ENCODE measurements at places on chromosomes 7 and 10.

DNA sequence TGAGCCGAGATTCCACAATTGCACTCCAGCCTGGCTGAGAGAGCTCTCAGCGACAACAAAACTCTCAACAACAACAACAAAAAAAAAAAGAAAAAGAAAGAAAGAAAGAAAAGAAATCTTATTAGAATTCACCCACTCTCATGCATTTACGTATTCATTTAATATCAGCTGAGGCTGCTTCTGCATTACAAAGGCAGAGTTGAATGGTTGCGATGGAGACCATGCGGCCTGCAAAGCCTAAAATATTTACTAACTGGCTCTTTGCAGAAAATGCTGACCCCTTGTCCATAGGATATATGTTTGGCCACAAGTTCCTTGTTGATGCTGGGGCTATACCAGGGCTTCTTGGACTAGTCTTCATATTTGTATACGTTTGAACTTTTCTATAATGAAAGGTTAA lies 109.4 kb downstream of the SPDYE5 start:
- DNase-seq = no peak

DNA sequence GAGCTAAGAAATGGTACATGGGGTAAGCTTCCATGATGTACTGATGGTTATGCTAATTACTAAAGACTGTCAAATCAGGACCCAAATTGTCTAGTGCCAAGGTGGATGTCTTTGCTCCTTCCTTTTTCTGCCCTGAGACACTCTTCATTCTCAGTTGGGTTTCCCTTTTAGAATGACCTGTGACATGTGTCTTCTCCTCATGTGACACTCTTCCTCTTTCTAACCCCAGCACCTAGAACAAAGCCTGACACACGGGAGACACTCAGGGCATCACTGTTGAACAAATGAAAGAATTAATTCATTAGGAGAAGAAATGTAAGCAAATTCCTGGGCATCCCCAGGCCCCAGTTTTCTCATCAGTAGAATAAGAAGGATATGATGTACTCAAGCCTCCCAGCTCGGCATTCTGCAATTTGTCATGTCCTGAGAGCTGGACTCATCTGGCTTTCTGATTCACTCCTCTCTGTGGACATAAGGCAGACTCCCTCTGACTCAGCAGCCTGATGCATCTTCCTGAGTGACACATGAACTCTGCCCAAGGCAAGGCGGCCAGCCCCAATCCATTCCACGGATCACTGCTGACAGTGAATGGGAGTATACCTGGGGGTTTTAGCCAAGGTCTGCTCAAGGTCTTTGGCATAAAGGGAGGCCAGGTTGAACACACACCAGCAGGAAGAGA lies 473.8 kb downstream of the KCNMA1 start:
- peak; percentile 90 for DNase-seq

DNA sequence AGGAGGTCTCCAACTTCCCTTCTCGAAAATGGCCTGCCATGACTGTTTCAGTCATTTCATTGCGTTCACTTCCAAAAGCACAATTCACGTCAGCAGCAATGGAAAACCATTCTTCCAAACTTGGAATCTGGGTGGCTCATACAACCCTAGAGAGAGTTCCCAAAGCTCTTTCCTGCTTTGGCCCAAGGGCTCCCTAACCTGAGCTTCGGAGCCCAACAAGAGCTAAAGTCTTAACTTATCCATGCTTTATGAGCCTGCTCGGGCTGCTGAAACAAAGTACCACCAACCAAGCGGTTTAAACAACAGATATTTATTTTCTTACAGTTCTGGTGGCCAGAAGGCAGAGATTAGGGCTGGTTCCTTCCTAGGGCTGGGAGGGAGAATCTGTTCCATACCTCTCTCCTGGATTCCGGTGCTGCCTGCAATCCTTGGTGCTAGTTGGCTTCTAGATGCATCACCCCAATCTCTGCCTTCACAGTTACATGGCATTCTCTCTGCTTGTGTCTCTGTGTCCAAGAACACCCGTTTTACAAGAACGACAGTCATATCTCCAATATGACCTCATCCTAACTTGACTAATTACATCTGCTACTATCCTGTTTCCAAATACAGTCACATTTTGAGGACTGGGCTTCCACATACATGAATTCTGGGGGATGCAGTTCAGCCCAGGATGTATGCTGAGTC lies 33.5 kb downstream of the CAMK2B start:
- DNase-seq = no peak

- DNase-seq = no peak
Measured at GRCh38 chr7:83836028-83836427, 187.1 kb upstream of the SEMA3E start.

DNA sequence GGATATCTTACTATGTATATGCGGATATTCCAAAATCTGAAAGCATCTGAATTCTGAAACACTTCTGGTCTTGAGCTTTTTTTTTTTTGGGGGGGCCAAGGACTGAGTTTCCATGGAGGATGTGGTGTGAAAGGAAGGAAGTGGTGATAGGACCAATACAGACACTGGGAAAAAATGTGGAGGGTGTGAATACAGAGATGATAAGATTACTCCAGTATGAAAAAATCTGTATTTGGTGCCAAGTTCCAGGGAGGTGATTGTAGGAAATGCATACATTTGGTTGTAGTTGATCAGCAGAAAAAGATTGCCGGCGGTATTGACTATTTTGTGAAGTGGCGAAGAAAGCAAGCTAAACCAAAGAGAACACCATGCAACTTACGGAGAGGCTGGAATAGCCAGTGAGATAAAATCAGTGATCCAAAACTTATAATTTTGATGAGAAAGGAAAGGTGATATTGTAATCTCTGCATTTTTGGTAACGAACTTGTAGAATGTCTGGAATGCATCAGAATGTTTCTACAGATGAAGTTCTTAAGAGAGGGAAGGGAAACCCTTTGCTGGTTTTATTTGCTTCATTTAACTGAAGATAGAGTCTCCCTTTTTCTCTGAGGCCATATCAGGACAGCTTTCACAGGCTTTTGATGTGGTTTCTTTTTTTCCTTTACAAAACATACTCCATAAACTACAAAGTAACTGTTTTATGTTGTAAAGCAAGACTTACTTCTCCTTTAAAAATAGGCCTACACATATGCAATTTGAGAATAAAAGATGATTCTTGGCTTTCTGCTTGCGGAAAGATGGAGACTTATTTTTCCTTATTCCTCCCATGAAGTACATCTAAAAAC lies 6.0 kb downstream of the WDR37 start:
- no peak for DNase-seq

GRCh38 chr7:89914711-89915110 lies 239.6 kb upstream of the STEAP1 start:
- DNase-seq = no peak

- no peak for DNase-seq
Measured at GRCh38 chr10:113412161-113412560, 140.7 kb upstream of the HABP2 start.

GRCh38 chr10:61337741-61338140 lies 115.4 kb downstream of the TMEM26 start:
- peak; percentile 77 for DNase-seq

- DNase-seq = no peak
Measured at GRCh38 chr10:34047389-34047788, 712.9 kb upstream of the NRP1 start.

DNA sequence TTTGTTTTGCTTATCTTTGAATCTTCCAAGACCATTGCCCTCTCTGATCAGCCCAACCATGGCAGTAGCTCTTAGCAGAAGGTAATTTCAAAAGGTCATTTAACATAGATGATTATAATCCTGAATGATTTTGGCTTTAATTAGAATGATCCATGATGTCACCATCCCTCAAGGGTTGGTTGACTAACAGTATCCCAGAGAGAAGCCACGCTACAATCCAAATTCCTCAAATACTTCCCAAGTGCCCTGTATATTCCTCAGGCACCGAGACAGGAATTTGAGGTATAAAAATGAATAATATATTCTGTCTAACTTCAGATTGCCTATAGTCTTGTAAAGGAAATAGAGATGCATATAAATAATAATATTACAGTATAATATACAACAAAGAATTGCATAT lies 42.1 kb upstream of the TMEM196 start:
- no peak for DNase-seq

- DNase-seq = no peak
Measured at GRCh38 chr10:37895674-37896073, 38.3 kb upstream of the ZNF248 start.

DNA sequence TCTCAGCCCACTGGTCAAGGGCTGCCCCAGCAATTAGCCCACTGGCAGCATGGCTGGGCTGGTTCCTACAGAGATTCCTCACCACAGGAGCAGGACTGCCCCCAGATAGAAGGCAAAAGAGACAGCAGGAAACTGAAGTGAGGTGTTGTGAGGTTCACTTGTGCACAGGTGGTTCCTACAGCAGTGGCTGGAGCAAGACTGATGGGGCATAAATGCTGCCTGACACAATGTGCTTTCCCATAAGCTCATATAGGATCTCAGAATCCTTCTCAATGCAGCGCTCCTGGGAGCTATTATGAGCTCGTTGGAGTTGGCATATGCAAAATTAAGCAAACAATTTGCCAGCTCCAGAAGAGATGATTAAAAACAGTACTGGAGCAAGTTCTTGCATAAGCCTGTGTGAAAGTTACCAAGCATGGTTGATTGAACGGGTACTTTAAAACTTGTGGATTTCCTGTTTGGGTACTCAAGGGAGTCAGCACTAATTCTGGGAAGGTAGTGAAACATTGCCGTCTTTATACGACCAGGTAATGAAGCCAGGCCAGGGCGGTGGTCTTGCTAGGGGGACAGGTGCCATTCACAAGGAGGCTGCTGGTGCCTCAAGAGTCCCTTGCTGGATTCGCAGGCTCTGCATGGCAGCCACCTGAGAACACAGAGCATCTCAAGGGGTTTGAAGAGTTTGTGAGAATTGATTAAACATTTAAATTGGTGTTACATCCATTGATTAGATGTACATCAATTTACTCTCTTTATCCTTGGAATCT lies 20.3 kb upstream of the PRKCQ start:
- DNase-seq = no peak
